ENCODE measurements at places on chromosomes 13 and 19.

DNA sequence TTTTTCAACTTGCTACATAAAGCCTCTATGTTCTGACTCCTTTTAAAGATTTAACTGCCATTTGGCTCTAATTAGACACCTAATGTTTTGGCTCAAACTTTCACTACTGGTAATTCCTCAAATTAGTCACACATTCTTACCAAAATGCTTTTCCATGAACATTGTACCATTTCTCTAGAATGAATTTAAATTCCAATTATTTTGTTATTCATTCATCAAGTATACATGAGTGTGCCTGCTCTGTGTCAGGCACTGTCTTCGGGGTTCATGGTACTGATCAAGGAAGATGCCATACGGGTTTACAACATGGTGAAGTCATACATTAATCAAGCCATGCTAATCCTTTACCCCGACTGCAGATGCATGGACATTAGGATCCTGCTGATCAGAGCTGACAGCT lies 69.1 kb upstream of the POSTN start:
- no peak for DNase-seq

DNA sequence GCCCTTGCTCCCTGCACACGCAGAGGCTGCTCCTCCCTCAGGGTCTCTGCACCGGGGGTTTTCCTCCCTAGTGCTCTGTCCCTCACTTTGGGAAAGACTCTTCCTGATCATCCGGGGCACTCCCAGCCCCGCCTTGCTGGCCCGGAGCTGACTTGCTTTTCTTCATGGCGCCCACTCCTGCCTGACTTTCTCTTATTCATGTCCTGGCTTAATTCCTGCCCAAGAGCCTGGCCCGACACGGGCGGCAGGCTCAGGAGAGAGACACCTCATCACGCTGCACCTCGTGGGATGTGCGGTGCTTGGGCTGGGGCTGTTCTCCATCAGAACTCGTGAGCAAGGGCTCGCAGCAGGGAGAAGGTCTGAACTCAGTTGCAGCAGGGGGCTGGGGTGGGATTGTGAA lies 11.8 kb upstream of the PLA2G4C start:
- DNase-seq, result no peak

GRCh38 chr19:20247016-20247683 lies 80.1 kb downstream of the ZNF486 start:
- DNase-seq, result peak; percentile 9

GRCh38 chr13:60699636-60700035 lies 302.6 kb downstream of the TDRD3 start:
- DNase-seq, result no peak

DNA sequence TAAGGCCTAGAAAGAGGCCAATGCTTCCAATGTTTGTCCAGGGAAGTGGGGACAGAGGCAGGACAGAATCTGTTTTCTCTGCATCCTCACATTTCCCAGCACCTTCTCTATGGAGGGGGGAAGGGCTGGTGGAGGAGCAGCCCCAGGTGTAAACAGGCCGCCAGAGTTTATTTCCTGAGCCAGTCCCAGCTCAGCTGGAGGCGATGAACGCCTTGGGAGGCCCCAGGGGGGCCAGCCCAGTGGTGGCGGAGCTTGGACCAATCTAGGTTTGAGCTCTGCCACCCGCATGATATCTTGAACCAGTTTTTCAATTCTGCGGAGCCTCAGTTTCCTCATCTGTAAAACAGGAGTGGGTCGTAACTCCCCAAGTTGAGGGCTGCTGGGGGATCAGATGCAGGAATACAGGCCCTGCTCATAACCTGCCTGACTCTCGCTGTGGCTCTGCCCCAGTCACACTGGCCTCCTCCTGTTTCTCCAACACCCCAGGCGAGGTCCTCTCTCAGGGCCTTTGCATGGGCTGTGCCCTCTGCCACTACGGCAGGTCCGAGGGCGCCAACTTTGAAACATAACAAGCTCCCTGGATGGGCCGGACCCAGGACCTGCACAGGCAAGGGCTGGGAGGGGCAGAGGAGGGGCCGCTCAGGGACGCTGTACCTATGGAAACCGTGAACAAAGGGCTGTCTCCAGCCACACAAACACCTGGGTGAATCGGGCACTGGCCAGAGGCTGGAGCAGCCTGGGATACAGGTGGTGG lies 1.1 kb downstream of the TNFAIP8L1 start:
- DNase-seq, result no peak

- DNase-seq, result no peak
Measured at GRCh38 chr19:246551-246950, 44.7 kb downstream of the PLPP2 start.

GRCh38 chr19:54352041-54352440 lies 12.7 kb downstream of the LAIR1 start:
- DNase-seq, result no peak

- no peak for DNase-seq
Measured at GRCh38 chr19:41324921-41325639, 15.1 kb downstream of the CCDC97 start.

DNA sequence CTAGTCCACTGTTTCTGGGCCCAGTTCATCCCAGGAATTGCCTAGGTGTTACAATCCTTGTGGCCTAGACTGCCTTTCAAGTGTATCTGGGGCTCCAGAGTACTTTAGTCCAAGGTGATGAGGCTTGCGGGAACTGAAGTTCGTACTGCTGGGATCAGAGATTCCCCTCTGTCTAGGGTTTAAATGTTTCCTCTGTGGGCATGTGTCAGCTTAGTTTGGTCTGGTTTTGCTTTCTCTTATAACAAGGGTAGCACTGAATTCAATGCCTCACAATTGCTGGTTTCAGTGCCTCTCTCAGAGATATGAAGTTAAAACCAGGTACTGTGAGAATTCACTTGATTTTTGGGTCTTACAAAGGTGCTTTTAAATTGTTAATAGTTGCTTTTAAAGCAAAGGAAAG lies 30.8 kb downstream of the RGCC start:
- no peak for DNase-seq

GRCh38 chr19:38975861-38976271 lies 324 bp upstream of the FBXO17 start:
- no peak for DNase-seq

DNA sequence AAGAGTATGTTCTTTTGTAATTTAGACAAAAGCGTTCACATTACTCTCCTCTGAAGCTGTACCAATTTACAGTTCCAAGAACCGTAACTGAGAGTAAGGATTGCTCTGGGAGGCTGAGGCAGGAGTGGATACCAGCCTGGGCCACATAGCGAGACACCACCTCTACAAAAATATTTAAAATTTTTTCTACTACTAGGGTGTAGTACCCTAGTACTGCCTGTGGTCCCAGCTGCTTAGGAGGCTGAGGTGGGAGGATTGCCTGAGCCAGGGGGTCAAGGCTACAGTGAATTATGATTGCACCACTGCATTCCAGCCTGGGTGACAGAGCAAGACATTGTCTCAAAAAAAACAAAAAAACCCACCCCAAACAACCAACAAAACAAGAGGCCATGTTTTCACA lies 12.1 kb upstream of the CYP2A6 start:
- no peak for DNase-seq

- no peak for DNase-seq
Measured at GRCh38 chr13:112052213-112052612, 14.7 kb upstream of the SOX1 start.

DNA sequence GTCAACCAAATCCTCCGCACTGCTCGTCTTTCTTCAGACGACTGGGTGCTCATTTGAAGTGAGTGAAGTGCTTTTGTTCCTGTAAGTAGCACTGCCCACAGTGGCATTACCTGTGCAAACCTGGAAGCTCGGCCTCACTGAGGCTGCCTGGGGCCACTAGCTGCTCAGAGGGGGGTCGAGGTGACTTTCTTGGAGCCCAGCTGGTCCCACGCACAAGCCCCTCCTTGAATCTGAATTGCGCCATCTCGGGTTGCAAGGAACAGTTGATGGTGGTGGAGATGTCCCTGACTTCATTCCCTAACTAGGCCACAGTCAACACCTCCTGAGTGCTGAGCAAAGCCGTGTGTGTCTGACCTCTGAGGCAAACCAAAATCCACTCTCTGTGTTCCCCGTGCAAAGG lies 79.3 kb upstream of the GPR183 start:
- no peak for DNase-seq

Measured in stimulated activated CD8-positive, alpha-beta memory T cell treated with anti-CD3 and anti-CD28 coated beads, Interleukin-12 subunit alpha, Interleukin-12 subunit beta, amount 100 ng/mL, for 1 hour (primary cell).